ENCODE measurements at places on chromosomes 5 and 9.

DNA sequence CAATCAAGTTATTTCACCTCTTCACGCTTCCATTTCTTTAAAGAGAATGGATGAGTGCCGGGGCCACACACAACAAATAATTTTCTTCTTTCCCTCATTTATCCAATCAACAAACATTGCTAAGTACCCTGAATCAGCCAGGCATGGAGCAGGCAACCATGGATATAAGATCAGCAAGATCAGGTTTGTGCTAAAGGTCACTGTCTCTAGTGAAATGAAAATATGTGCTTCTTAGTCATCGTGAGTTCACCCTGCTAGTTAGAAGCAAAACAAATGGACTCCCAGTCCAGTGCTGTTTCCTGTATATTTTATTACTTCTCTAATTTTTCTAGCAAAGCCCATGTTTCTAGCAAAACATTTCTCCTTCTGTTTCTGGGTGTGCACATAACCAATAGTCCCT, 629.2 kb downstream of the BNC2 start:
- no peak for DNase-seq

DNA sequence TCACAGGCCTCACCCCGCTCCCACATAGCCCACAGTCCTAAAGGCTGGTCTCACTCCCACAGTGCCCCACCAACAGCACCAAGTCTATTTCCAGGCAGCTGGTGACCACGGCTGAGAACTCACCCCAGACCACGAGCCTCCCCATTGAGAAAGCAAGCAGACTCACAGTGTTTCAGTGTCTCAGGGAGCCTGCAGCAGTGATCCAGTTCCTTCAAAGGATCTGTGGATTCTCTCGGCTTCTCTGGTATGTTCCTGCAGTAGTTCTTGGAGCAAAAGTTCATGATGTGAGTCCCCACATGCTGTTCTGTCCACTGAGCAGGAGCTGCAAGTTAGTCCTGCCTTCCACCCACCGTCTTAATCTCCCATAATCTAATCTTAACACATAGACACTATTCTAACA, 185.3 kb upstream of the CDH6 start:
- no peak for DNase-seq

DNA sequence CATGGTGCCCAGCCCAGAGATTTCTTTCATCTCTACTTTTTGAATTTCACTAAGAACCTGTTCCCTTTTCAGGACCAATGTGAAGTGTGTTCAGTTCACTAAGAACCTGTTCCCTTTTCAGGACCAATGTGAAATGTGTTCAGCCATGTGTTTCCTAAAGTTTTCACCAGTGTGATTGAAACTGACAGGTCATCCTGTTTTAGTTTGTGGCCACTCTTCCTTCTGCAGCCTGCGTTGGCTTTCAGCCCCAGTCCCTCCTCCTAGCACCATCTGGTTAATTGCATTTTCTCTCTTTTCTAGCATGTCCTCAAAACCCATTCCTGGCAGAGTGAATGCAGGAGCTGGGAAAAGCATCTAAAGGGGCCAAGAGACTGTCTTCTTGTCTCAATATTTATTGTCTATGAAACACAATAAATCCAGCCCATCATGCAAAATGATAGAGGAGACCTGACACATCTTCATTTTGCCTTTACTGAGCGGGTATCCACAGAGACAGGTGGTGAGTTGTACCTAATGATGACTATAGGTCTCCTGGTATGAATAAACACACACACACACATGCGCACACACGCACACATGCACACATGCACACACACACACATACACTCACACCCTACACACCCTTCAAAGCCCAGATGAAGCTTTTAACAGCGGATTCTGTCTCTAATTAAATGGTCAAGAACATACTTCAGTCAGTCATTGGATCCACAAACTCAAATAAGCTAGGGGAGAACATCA, 6.1 kb upstream of the PANK3 start:
- no peak for DNase-seq

GRCh38 chr9:600006-600405, 241.5 kb upstream of the DMRT1 start:
- DNase-seq: no peak

DNA sequence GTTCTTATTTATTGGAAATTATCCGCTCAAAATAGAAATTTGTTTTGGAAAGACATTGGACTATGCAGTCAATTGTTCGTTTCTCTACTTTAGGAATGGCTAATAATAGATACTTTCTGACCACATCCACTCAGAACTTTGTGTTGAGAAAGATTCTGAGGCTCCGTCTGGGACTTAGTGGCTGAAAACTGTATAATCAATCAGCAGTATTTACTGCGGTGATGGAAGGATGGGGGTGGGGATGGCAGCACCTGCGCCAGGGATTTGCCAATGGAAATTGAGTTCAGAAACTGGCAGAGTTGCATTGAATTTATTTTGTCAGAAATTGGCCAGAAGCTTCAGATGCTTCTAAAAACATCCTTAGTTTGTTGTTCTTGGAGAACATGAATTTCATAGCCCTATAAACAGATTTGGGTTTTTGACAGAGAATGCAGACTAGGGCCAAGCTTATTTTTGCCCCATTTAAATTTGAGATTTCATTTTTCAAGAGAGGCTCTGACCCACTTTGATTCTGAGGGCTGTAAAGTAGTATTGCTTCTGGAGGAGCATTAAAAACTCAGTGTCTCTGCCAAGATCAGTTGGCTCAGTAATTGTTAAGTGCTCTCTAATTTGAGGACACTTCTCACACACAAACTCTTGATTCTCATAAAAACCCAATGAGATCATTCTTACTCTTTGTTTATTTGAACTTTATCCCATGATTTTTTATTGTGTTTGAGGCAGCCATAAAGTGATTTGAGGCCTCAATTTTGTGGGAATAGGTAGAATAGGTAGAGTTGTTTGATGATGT, 215.1 kb downstream of the CD180 start:
- DNase-seq: no peak

GRCh38 chr5:58317808-58318207, 142.1 kb downstream of the PLK2 start:
- DNase-seq: no peak

- DNase-seq: no peak
These were observed 9.4 kb downstream of the KCNT1 start for GRCh38 chr9:135711391-135711790.

DNA sequence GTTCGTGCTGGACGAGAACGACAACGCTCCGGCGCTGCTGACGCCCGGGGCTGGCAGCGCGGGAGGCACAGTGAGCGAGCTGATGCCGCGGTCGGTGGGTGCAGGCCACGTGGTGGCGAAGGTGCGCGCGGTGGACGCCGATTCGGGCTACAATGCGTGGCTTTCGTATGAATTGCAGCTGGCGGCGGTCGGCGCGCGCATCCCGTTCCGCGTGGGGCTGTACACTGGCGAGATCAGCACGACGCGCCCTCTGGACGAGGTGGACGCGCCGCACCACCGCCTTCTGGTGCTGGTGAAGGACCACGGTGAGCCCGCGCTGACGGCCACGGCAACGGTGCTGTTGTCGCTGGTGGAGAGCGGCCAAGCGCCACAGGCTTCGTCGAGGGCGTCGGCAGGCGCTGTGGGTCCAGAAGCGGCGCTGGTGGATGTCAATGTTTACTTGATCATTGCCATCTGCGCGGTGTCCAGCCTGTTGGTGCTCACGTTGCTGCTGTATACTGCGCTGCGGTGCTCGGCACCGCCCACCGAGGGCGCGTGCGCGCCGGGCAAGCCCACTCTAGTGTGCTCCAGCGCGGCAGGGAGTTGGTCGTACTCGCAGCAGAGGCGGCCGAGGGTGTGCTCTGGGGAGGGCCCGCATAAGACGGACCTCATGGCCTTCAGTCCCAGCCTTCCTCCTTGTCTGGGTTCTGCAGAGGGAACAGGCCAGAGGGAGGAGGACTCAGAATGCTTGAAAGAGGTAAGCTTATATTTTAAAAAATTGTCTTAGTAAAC, 2.2 kb downstream of the PCDHA13 start:
- peak; percentile 38 for DNase-seq

- peak; percentile 29 for DNase-seq
These were observed 1.7 kb upstream of the KLHL3 start for GRCh38 chr5:137737349-137738131.

GRCh38 chr9:35518225-35518821, 28.4 kb downstream of the RUSC2 start:
- peak; percentile 88 for DNase-seq

- no peak for DNase-seq
These were observed 25.6 kb upstream of the NTNG2 start for GRCh38 chr9:132136151-132136780.

GRCh38 chr9:129880654-129881546, 45.6 kb downstream of the USP20 start:
- no peak for DNase-seq

- no peak for DNase-seq
These were observed 17.4 kb upstream of the ARSI start for GRCh38 chr5:150320044-150320613.

DNA sequence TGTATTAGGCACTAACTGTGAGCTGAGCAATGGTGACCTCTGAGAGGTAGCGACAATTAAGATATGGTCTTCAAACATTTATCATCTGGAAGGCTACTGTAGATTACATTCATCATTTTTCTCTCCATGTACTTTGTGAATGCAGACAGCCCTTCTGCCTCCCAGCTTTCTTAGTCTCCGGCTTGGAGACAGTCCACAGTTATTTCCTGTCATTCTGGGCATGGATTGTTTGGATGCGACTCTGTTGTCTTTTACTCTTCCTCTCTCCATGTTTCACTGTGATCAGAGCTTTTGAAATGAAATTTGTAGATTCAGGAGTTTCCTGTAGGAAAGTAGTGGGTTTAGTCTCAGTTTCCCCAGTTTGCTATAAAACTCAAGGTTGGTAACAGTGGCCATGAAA, 20.5 kb downstream of the DMRT2 start:
- no peak for DNase-seq

DNA sequence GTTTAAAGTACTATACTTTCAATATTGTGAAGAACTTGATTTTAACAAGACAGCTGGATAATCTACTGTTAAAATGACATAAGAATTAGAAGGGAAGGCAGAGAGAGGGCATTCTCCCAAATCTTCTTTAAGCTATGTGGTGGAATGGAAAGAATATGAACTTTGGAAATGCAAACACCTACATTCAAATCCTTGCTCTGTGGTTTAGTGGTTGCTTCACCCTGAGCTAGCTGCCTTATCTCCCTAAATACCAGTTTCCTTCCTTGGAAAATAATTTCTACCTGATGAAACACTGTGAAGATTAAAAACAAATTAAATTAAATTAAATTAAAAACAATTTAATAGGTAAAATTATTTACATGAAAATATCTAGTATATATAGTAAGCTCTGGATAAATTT, 98.5 kb downstream of the GPR21 start:
- DNase-seq: no peak

- DNase-seq: no peak
These were observed 68.3 kb downstream of the ERP44 start for GRCh38 chr9:100030548-100030947.

- no peak for DNase-seq
These were observed 561 bp downstream of the SEC61B start for GRCh38 chr9:99222416-99223270.

GRCh38 chr5:169651526-169651925, 14.5 kb downstream of the DOCK2 start:
- no peak for DNase-seq

DNA sequence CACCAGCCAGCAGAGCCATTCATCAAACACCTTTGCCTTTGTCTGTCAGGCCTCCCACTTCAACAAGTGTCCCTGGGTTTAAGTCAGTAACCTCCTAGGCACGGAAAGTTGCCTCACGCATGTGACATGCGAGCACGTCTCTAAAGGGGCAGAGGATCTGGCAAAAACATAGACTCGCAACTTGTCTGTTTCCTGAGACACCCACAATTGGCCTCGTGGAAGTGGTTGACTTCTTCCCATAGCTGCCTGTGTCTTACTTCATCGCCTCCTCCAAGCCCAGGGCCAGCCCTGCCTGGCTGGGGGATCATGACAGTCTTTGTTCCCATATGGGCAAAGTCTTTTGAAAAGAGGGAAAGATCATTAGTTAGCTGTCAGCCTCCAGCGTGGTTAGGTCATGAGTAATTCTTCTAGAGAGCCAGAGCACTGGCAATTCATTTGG, 35.5 kb upstream of the GLRX start:
- no peak for DNase-seq

DNA sequence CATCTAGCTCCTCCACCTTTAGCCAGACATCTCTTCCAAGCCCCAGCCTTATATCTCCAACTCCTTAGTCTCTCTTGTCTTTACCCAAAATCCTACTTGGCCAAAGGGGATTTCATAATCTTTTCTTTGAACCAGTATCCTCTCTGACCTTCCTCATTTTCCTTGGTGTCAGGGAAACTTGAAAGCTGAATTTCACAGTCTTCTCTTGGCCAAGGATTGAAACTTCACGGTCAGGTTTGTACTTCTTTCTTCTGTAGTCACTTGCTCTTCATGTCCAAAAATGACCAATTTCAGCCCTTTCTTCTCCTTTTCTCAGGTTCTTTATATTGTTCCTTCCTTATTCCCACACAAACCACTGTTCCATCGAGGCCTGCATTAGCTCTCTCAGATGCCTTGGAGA, 473.7 kb upstream of the KLF4 start:
- no peak for DNase-seq

GRCh38 chr5:26326153-26326759, 712.1 kb downstream of the CDH9 start:
- no peak for DNase-seq

DNA sequence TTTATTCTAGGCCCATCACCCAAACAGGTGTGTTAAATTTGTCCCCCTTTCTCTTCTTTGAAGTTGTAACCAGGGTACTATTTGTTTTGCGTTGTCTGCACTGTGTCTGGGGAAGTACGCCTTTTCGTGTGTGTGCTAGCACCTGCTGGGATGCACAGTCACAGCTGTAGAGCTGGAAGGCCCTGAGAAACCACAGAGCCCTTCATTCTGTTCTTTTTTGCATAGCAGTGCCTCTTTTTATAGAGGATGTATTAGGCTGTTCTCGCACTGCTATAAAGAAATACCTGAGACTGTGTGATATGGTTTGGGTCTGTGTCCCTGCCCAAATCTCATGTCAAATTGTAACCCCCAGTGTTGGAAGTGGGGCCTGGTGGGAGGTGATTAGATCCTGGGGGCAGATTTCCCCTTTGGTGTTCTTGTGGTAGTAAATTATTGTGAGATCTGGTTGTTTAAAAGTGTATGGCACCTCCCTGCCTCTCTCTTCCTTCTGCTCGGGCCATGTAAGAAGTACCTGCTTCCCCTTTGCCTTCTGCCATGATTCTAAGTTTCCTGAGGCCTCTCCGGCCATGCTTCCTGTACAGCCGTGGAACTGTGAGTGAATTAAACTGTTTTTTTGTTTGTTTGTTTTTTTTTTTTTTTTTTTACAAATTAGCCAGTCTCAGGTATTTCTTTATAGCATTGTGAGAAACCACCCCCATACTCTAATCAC, 14.0 kb downstream of the SEC61B start:
- no peak for DNase-seq

- DNase-seq: no peak
These were observed 58.3 kb upstream of the SEMA6A start for GRCh38 chr5:116632890-116633289.

Measured in endodermal cell (in vitro differentiated cells).